ENCODE measurements at places on chromosomes 12 and 14. TPM values are rescaled to one million over a fixed set of nuclear protein-coding genes. Genes with fewer than 3 reads are reported as not detected.

Gene ACVRL1
- 6.1 TPM for total RNA-seq

Gene SYT1
- total RNA-seq: 1.5 TPM

Gene FBXL14
- total RNA-seq: 8.6 TPM

Gene RTL1
- total RNA-seq: not detected

Gene PIGH
- total RNA-seq: 18.2 TPM

Gene OTOGL
- 0.11 TPM for total RNA-seq

Gene DAO
- total RNA-seq: not detected

Gene SLC4A8
- total RNA-seq: 4.1 TPM

Gene PPP1R36
- 1.3 TPM for total RNA-seq

Gene TTC9
- 3.5 TPM for total RNA-seq

Gene ACYP1
- 10.9 TPM for total RNA-seq

Gene SIX1
- 95.4 TPM for total RNA-seq

Gene C14orf180
- not detected for total RNA-seq

Gene PELI2
- 7.1 TPM for total RNA-seq

Gene TAS2R14
- 9.1 TPM for total RNA-seq

Gene OAS1
- 27.2 TPM for total RNA-seq

Gene TMEM120B
- total RNA-seq: 7.8 TPM

Gene KCNC2
- total RNA-seq: not detected

Gene SRRM4
- total RNA-seq: not detected

Gene NR1H4
- not detected for total RNA-seq

Gene EXOC5
- total RNA-seq: 82.8 TPM

Gene HRK
- 0.13 TPM for total RNA-seq

Gene ASIC1
- 3.7 TPM for total RNA-seq

Gene CCDC198
- total RNA-seq: not detected

Gene TAC3
- not detected for total RNA-seq

Gene E2F7
- total RNA-seq: 3.1 TPM

Gene KLC1
- total RNA-seq: 241 TPM

Gene DIP2B
- total RNA-seq: 34.3 TPM

Gene SENP1
- 36.7 TPM for total RNA-seq

All from articular chondrocyte of knee joint (primary cell).